GM04504 (cell line): ENCODE measurements at places on chromosomes 5 and 9.

- peak; percentile 23 for DNase-seq
Measured at GRCh38 chr9:137406876-137407589, 15.9 kb downstream of the EXD3 start.

- no peak for DNase-seq
Measured at GRCh38 chr9:76109953-76110352, 219.5 kb downstream of the PCSK5 start.

DNA sequence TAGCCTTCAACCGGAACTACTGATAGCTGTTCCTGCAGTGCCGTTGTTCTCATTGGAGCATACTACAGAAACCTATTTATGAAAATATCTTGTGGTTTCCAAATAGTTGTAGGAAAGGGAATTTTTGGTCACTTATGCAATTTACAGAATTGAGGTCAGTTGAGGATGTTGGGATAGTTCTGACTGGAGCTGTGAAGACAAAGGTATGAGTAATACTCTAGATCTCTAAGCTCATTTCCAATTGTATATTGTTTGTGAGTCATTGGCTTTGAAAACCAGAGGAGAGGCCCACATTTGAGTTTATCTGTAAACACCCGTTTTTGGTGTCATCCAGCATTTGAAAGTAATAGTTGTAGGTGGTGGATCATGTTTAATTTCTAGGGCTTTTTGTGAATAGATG lies 561.3 kb upstream of the WWC1 start:
- peak; percentile 89 for DNase-seq

DNA sequence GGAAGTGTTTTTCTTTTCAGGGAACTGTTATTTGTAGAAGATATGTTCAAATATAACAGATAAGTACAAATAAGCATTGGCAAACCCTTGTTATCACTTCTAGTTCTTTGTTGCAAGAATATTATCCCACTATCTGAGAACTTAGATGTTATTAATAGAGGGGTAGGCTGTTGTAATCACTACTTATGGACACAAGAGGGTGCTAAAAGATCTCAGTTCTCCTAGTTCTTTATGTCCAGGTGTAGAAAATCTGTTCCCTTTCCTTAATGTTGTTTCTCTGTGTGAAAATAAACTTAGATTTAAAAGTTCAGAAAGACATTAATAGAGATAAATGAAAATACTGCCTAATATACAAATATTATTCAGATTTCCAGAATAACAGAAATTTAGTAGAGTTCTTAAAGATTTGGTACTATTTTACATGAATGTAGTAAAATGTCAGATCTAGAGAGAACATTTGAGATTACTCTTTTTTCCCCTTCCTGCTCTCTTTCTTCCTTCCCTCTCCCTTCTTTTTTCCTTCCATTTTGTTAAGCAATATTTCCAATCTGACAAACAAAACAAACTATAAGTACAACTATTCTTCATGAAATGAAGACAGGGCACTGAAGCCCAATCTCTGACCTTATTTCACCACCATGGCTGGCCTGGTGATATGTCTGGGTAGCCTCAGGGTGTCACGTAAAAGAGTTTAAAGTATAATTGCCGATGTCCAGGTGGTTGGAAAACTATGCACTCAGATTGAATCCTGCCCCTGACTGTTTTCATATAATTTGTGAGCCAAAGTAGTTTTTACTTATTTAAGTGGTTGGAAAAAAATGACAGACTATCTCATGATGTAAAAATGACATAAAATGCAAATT lies 43.6 kb upstream of the C5orf46 start:
- DNase-seq: peak; percentile 5

- no peak for DNase-seq
Measured at GRCh38 chr5:81631124-81631523, 119.8 kb downstream of the SSBP2 start.

GRCh38 chr5:137560420-137560819 lies 61.3 kb upstream of the SPOCK1 start:
- DNase-seq: no peak

GRCh38 chr9:132627106-132627505 lies 42.7 kb downstream of the DDX31 start:
- DNase-seq: no peak

GRCh38 chr9:88978034-88978433 lies 13.2 kb upstream of the S1PR3 start:
- DNase-seq: no peak

- DNase-seq: no peak
Measured at GRCh38 chr5:156310115-156310514, 16.8 kb upstream of the SGCD start.

GRCh38 chr9:89729954-89730530 lies 125.2 kb downstream of the GADD45G start:
- no peak for DNase-seq

GRCh38 chr9:82606492-82607382 lies 456.2 kb downstream of the RASEF start:
- DNase-seq: peak; percentile 52

DNA sequence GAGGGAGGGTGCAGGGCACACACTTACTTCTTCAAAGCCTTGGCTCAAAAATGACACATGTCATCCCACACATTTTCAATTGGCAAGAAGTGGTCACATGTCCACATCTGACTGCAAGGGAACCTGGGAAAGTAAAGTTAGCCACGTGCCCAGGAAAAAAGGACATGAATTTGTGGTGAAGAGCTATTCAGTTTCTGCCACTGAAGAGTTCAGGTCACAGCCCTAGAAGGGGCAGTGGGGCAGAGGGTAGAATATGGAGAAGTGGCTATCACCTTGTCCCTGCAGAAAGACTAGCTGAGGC lies 1.9 kb upstream of the RGS14 start:
- DNase-seq: no peak

DNA sequence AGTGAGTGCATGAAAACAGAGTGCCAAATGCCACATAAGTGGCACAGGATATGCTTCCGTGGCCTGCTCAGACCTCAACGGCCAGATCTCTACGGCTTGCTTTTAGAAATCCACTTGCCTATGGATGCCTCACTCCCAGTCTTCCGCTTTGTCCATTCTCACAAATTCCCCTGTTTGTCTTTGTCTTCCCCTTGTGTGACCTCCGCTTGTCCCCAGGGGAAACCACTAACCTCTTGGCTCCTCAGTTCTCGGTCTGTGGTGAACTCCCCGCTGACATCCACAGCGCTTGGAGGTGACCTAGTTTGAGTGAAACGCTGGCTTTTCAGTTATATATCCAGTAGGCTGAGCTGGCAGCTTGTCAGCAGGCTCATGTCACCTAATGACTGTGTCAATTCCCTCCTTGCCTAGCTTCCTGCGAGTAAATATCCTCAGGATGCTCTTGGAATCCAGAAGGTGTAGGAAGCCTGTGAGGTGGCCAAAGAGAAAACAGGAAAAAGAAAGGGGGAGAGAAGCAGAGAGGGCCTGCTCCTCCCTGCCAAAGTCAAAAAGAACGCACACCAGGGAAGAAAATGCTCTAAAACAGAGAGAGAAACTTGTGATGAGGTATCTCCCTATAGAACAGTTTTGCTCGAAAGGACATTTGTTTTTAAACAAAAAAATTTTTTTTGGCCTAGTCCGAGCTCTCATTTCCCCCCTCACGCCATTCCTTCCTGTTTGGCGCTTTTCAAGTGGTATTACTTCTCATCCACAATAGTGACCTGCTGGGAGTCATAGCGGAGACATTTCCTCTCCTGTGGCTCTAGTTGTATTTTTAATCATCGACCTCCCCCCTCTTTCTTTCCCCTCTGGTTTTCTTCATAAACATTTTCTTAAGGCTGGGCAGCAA lies 101.6 kb upstream of the SPRY4 start:
- peak; percentile 67 for DNase-seq

- no peak for DNase-seq
Measured at GRCh38 chr9:124698265-124698664, 72.8 kb downstream of the NR6A1 start.

DNA sequence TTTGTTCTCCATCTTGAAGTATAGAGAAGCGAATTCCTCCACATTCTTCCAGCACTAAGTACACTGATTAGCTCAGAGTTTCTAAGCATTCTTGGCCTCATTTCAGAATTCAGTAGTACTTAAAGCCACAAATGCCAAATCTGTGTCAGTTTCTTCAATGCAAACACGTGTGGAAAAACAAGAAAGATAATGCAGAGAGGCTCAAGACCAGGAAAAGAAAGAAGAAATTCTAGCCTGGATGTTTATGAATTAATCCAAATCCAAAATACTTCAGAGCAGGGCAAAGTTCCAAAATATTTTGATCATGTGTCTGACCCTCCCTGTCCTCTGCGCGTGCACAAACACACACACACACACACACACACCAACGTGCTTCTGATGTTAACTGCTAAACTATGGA lies 457.6 kb downstream of the SLCO4C1 start:
- DNase-seq: no peak

GRCh38 chr9:114220061-114220541 lies 64.8 kb downstream of the COL27A1 start:
- no peak for DNase-seq

GRCh38 chr5:43357878-43358281 lies 44.7 kb upstream of the HMGCS1 start:
- DNase-seq: no peak

GRCh38 chr5:122704247-122705036 lies 70.4 kb upstream of the SNX2 start:
- DNase-seq: peak; percentile 17

- peak; percentile 2 for DNase-seq
Measured at GRCh38 chr5:53678981-53679660, 118.7 kb downstream of the NDUFS4 start.

GRCh38 chr5:91219091-91219802 lies 163.9 kb downstream of the ARRDC3 start:
- peak; percentile 30 for DNase-seq

DNA sequence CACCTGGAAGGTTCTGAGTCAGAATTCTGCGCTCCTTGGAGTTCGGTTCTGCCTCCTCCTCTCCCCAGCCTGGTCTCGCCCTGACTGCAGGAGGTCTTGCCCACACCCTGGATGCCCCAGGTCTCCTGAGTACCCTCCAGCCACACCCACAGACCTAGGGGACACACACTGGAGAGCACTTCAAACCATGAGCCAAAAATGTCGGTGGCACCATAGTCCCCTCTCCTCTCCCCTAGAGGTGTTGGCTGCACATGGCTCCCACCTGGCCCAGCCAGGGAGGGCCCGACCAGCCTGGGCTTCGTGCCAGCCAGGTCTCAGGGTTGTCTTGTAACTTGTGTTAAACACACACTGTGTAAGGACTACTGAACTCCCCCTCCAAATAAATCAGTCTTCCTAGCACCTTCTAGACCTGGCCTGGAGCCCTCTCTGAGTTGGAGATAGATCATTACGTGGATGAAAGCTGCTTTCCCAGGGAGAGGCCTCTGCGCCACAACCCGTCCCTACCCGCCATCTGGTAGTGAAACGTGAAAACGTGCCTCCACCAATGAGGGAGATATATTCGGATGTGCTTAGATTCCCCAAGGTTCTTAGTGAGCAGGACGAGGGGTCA lies 49.9 kb upstream of the CTSL start:
- DNase-seq: no peak

DNA sequence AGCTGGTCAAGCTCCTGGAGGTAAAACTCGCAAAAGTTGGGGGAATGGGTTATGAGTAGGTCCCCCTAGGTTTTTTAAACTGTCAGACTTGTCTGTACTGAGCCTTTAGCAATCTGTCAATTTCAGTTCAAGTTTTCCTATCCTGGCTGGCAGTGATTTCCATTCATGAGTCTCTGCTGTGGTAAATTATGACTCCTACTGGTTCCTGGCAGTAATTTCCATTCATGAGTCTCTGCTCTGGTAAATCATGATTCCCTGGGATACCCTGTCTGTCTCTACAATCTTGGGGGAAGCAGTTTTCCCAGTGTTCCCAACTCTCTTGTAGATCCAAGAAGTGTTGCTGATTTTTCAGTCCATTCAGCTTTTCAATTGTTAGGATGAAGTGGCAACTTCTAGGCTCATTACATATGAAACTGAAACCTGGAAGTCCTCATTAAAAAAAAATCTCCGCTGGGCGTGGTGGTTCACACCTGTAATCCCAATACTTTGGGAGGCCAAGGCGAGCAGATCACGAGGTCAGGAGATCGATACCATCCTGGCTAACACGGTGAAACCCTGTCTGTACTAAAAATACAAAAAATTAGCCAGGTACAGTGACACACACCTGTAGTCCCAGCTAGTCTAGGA lies 91.3 kb upstream of the GPBP1 start:
- no peak for DNase-seq

DNA sequence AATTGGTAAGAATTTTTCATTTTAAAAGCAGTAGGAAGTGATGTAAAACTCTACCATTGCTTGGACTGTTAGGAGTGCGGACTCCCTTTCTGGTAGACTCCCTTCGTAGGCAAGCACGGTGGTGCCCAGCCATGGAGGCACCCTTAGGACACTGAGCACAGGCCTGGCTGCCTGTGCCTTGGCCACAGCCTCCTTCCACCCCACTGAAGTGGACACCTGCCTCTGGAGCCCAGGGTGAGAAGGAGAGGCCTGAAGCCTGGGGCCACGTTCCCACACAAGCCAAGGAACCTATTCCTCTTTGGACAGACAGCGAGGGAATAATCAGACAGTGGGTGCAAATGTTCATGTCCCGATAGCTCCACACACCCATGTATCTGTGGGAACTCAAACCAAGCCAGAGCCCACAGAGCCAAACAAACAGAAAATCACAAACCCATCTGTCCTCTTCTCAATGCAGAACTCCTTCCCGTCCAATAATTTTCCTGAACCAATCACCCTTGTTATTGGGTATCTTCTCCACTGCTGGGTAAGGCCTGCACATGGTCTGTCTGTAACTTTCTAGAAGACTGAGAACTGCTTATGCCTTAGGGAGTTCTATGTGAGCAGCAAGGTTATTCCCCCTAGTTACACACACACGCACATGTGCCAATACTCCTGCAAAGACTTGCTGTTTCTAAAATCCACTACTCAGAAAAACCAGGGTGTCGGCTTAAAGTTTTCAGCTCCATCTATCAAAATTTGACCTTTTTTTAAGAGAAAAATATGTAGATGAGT lies 45.2 kb downstream of the UBE2QL1 start:
- DNase-seq: no peak

GRCh38 chr9:126287166-126287866 lies 39.3 kb upstream of the MVB12B start:
- no peak for DNase-seq

GRCh38 chr9:132509928-132510874 lies 72.2 kb upstream of the BARHL1 start:
- no peak for DNase-seq

DNA sequence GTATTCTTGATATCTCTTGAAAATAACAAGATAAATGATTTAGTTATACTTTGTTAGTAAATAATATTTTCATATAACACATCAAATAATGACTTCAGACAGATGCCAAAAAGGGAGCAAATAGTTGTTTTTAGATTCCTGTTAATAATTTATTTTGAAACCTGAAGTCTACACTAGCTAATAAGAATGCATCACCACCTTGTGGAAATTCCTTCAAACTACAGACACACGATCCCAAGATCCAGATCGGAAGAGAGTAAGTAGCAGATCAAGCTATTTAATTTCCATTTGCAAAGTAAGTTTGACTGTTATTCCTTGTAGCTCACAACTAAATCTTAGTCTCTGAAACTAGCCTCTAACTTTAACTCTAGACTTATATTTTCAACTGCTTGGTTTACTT lies 35.5 kb upstream of the ISL1 start:
- DNase-seq: no peak
